ENCODE measurements at places on chromosomes 11 and 22. TPM values are rescaled to one million over a fixed set of nuclear protein-coding genes. Genes with fewer than 3 reads are reported as not detected.

MRGPRE gene
- total RNA-seq, result not detected

OR5B21 gene
- not detected for total RNA-seq

OR51V1 gene
- total RNA-seq, result not detected

IFTAP gene
- total RNA-seq, result 27.5 TPM

GAL3ST1 gene
- total RNA-seq, result not detected

LMO1 gene
- not detected for total RNA-seq

ANKK1 gene
- total RNA-seq, result not detected

ASPHD2 gene
- 1.4 TPM for total RNA-seq

NEFH gene
- total RNA-seq, result 0.65 TPM

PDGFB gene
- not detected for total RNA-seq

LRRC55 gene
- total RNA-seq, result not detected

TFIP11 gene
- 41.9 TPM for total RNA-seq

LGR4 gene
- 59.2 TPM for total RNA-seq

DDIAS gene
- total RNA-seq, result 5.4 TPM

Data from GM23248 (cell line).